A172 (cell line): ENCODE measurements at places on chromosomes 4 and X. TPM values are rescaled to one million over a fixed set of nuclear protein-coding genes. Genes with fewer than 3 reads are reported as not detected.

The PRPS1 gene
- total RNA-seq = 35.2 and 36.5 TPM in 2 replicates

DNA sequence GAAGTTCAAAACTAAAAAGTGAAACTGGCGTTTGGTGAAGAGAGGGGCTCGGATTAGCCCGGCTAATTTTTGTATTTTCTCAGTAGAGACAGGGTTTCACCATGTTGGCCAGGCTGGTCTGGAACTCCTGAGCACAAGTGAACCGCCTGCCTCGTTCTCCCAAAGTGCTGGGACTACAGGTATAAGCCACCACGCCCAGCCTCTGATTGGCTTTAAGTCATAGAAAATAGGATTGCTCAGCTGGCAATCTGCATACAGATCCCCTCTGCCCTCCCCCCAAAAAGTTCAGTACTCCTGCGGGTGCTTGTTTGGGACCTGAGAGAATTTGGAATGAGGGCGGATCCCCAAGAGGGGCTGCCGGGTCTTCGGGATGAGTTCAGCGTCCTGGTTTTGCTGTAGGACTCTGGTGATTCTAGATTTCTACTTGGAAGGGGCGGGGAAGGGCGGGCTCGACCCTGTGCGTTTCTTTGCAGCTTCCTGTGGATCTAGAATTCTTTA is 537 bp upstream of the PRKX start:
- no peak for DNase-seq

DNA sequence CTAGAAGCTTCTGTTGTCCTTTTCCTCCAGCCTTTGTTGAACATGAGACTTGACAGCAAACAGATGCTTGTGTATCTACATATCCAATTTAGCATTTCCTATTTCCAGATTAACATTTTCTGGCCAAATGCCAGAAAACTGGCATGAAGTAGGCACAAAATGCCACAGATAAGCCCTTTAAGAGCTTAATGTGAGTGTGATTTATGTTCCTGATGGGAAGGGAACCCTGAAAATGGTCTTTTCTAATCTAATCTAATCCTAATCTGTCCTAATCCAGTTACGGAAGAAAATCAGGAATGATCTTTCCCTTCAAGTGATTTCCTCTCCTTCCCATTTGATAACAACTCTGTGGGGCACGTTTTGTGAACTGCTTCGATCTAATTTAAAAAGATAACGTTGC is 133.0 kb upstream of the C1QTNF7 start:
- DNase-seq = no peak

DNA sequence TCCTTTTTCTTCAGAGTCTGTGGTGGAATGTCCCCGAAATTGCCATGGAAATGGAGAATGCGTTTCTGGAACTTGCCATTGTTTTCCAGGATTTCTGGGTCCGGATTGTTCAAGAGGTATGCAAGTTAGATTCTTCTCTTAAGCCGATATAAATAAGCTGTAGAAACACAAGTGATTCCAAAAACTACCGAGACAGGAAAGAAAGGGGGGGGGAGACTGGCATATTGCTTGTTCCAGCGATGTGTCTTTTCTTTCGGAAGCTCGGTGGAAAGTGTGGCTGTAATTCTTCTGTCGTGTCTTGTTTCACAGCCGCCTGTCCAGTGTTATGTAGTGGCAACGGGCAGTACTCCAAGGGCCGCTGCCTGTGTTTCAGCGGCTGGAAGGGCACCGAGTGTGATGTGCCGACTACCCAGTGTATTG is 236.9 kb downstream of the DCTD start:
- DNase-seq = no peak

DNA sequence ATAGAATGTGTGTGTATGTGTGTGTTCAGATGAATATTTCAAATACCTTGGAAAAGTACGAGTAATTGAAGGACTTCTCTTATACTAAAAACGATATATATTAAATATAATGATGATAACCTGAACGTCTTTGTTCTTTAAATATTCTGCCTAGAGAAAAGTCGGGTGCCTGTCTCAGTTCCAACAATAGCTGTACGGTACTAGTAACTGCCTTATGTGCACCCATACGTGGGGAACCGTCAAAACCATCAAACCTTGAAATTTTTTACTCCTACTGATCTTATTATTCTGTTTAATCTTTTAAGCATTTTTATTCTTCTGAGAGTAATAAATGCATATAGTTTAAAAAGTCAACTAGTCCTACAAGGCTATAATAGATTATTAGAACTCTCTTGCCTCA is 1045.7 kb downstream of the C4orf33 start:
- DNase-seq = no peak

DNA sequence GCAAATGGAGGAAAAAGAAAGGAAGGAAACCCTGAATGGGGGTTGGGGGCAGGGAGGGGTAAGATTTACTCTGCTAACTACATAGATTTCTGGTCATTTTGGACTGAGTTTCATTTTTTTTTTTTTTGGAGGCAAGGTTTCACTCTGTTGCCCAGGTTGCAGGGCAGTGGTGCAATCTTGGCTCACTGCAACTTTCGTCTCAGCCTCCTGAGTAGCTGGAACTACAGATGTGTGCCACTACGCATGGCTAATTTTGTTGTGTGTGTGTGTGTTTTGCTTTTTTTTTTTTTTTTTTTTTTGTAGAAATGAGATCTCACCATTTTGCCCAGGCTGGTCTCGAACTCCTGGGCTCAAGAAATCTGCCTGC is 223.5 kb downstream of the APBB2 start:
- DNase-seq = no peak

The CNOT6L gene
- total RNA-seq = 4.6 and 4.7 TPM in 2 replicates

DNA sequence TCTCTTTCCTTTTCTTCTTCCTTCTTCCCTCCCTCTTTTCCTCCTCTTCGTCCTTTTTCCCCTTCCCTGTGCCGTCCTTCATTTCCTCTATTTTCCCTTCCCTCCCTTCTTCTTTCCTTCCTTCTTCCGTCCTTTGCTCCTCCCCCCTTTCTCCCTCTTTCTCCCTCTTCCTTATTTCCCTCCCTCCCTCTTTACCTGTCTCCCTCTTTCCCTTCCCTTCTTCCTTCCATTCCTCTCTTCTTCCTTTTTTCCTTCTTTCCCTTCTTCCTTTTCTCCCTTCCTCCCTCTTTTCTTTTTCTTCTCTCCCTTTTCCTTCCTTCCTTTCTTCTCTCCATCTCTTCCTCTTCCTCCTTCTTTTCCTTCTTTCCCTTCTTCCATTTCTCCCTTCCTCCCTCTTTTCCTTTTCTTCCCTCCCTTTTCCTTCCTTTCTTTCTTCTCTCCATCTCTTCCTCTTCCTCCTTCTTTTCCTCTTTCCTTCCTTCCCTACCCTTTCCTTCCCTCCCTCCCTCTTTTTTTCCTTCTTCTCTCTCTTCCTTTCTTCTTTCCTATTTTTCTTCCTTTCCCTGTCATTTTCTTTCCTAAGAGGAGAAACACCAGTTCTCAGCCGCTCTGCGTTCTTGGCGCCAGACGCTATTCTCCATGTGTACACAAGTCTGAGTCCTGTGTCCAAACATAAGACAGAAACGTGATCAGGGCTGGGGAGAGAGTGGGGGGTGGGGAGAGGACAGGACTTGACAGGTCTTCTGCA is 597.1 kb downstream of the MID1IP1 start:
- no peak for DNase-seq
